ENCODE measurements at places on chromosomes 2 and 18.

GRCh38 chr2:48781366-48781765, 25.8 kb upstream of the LHCGR start:
- DNase-seq, result no peak

GRCh38 chr18:53319628-53320027, 904.8 kb downstream of the MBD2 start:
- DNase-seq, result no peak

GRCh38 chr2:73117441-73117840, 4.7 kb upstream of the RAB11FIP5 start:
- DNase-seq, result no peak

DNA sequence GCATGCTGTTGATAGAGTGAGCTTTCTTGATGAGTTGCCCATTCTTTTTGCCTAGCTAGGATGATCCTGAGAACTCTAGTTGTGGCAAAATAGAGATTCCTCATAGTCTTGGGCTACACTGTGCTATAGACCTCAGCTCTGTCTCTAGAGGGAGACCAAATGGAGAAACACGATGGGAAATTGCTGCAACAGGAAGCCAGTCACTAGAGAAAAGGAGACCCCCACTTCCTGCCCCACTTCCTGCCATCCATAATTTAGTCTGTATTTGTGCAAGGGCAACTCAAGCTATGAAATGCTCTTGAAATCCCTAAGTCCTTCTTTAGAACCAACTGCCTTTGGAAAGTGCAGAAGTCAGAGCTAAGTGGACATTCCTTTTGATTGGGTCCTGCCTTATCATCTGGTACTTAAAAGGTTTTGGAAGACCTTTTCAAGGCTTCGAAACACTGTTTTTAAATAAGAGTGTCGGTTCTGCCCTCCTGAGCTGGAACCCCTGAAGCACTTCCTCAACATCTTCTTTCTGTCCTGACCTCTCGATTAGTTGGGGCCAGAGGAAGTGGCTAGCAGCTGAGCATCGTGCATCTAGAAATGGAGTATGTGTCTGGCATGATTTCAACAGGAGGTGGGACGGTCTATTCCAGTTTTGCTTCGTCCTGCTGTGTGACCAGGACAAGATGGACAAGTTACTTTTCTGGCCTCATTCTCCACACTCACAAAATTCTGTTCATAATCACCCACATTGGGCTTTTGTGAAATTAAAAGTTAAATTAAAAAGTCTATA, 8.6 kb upstream of the KCNE4 start:
- DNase-seq, result no peak

- DNase-seq, result no peak
Measured at GRCh38 chr2:42523341-42523740, 29.6 kb upstream of the KCNG3 start.

DNA sequence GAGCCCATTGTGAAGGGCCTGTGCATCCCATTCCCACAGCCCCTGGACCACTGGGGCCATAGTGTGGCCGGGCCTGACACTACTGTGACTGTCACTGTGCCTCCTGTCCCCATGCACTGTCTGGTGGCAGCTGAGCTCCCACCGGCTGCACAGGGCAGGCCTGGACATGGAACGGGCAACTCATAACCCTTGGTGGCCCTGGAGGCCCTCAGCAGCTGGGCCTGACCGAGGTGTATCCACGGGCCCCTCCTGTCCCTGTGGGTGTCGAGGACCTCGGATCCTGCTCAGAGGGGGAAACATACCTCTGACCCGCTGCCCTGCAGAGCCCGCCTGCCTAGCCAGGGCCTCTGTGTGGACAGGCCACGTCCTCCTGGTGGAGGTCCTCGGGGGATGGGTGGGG, 7.8 kb upstream of the GAL3ST2 start:
- no peak for DNase-seq

DNA sequence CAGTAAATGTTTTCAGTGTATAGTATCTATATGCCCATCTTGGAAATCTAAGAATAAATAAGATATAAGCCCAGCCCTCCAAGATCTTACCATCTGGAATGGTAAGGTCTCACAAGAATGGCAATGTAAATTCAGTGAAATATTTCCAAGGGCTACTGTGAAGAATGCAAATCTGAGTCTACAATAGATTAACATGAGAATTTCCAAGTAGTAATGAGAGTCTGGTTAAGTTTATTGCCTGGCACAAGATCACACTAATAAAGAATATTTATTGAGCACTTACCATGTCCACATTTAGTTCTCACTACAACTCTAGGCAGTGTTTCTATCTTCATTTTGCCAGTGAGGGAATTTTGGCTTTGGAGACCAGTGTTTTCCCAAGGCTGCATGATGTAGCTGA, 623.9 kb downstream of the NRXN1 start:
- DNase-seq, result no peak

DNA sequence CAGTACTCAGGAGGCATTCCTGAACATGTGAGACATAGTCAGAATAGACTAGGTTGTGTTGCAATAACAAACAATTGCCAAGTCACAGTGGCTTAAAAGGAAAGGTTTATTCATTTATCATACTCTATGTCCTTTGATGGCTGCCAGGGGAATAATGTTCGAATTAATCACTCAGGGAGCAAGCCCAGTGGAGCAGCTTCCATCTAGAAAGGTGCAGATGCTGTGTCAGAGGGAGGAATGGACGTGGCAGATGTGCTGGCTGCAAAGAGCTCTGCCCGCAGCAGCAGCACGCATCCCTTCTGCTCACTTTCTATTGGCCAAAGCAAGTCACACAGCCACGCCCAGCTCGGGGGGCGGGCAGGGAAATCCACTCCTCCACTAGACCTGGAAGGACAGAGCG, 105.9 kb upstream of the AQP4 start:
- DNase-seq, result no peak

DNA sequence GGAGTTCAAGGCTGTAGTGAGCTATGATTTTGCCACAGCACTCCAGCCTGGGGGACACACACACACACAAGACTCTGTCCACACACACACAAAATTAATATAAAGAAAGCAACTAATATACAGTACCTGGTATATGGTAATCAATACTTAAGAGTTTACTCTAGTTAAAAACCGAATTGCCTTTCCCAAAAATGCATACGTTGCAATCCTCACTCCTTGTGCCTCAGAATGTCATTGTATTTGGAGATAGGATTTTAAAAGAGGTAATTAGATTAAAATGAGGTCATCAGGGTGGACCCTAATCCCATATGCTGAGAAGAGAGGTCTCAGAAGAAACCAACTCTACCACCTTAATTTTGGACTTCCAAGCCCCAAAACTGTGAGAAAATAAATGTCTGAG, 35.7 kb downstream of the TMEM237 start:
- DNase-seq, result no peak

GRCh38 chr18:34511435-34511834, 198.7 kb upstream of the DTNA start:
- no peak for DNase-seq

DNA sequence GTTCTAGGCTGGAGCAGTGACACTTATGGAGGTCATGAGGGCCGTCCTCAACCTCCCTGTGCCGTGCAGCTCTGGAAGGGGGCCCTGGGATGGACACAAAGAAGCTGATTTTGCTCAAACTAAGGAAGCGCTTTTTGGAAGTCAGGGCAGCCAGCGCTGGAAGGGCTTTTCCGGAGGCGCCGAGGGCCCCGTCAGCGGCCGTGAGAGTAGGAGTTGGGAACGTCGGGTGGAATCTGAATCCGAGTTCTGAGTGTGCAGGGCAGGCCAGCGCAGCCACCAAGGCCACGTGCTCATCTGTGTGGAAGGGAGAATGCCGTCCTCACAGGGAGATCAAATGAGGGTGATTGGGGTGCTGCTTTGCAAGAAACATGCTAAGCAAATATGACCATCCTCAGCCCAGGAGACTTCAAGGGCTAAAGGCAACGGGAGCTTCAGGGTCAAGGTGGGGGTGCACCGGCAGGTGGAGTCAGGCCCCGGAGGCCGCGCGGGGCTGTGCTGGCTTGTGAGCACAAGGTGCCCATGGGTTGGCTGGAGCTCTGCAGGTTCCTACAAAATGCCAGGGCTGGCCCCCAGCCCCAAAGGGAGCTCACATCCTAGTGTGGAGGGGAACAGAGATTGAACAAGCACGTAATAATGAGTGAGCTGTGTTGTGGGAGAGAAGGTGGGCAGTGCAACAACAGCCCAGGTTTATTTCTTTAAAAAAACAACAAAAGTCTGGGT, 70.4 kb upstream of the HPCAL1 start:
- no peak for DNase-seq

GRCh38 chr2:68722712-68723111, 11.9 kb upstream of the ARHGAP25 start:
- DNase-seq, result no peak

- no peak for DNase-seq
Measured at GRCh38 chr2:10441948-10442347, 6.2 kb downstream of the ODC1 start.

GRCh38 chr2:226136739-226137138, 662.9 kb downstream of the IRS1 start:
- no peak for DNase-seq

- DNase-seq, result no peak
Measured at GRCh38 chr2:99944019-99944418, 198.4 kb downstream of the AFF3 start.

DNA sequence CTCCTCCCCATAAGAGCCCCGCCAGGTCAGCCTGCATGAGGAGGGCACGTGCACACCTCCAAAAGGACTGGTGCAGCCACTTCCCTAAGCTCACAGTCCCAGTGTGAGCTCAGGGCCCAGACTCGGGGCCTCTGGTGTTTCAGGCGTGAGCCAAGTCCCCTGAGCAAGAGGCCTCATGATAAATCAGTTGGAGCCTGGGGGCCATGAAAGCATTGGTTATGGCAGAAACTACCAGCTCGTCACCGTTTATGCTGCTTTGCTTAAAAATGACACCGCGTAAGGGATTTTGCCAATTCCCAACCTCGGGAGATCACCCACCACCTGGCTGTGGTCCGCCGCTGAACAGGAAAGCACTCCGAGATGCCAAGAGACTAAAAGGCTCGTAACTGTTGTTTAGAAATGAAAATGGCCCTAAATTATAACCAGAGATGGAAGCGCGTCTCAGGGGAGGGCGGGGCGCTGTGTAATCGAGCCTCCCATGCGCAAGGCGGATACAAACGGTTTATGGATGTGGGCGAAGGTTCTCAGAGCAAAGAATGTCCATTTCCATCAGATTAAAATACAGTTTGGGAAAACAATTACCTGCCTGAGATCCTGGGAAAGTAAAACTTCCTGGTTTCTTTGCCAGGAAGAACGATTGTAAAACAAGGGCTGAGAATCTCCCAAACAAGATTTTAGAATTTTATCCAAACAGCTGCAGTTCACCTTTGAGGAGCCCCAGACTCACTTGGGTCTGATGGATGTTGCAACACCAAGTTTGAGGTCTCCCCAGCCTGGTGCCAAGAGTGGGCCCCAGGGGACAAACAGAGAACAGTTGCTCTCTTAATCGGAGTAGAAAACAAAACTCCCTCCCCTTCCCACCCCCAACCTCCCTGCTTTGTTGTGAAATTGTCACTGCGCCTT, 141.4 kb downstream of the BCL2 start:
- no peak for DNase-seq
